Endothelial cell (in vitro differentiated cells): ENCODE measurements at places on chromosomes 1 and 21. TPM values are rescaled to one million over a fixed set of nuclear protein-coding genes. Genes with fewer than 3 reads are reported as not detected.

Gene F5
- total RNA-seq = not detected

Gene NFYC
- total RNA-seq = 49.7 TPM

DNA sequence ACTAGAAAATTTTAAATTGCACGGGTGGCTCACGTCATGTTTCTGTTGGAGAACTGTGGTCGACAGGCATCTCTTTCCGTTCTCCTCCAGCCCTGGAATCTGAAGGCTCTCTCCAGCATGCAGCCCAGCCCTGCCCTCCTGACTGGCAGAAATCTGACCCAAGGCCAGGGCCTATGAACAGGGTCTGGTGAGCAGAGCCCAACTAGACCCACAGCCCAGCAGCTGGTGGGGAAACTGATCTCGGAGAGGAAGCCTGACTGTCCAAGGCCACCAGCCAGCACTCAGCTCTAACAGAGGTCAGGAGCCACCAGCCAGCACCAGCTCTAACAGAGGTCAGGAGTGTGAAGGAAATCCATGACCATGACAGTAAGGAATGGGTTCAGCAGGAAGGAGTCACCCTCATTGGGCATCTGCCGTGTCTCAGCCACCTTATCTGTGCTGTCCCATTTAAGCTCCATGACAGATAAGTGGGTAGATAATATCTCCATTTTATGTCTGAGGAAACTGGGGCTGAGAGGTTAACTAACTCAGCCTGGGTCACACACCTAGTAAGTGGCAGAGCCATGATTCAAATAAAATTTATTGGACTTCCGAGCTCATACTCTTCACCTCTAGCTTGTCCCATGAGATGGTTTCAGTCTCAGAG lies 20.2 kb upstream of the PKP1 start:
- H3K27me3 ChIP-seq = peaks cover 4% of the 10 kb centered on the region
- peaks cover 2% of the 10 kb centered on the region for H3K4me1 ChIP-seq
- peaks cover 4% of the 10 kb centered on the region for H3K36me3 ChIP-seq
- DNase-seq = no peak

GRCh38 chr1:53375440-53375839 lies 47.6 kb upstream of the LRP8 start:
- H3K27ac ChIP-seq = no peak overlapping the region
- peaks cover 22% of the 10 kb centered on the region for H3K4me1 ChIP-seq
- H3K4me3 ChIP-seq = no peak overlapping the region
- H3K36me3 ChIP-seq = no peaks in the 10 kb centered on the region
- H3K27me3 ChIP-seq = no peaks in the 10 kb centered on the region
- no peak for DNase-seq

- DNase-seq = no peak
- no peak overlapping the region for H3K4me3 ChIP-seq
- no peaks in the 10 kb centered on the region for H3K36me3 ChIP-seq
- no peaks in the 10 kb centered on the region for H3K4me1 ChIP-seq
- H3K27ac ChIP-seq = no peak overlapping the region
Observed at GRCh38 chr1:218570456-218570855, 225.3 kb downstream of the TGFB2 start.

DNA sequence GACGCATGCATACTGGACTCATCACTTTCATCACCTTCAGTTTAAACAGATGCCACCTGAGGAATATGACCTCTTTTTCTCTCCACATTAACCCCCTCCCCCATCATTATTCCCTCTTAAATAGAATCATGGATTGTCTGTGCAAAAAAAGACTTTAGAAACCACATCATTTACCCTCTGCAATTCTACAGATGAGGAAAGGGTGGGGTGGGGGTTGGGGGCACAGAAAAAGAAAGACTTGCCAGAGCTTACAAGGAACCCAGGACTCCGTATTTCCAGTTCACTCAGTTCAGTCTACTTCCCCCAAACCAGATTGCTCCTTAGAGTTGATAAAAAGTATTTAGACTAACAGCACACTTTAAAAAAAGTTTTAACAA lies 26.2 kb upstream of the NFIA start:
- H3K4me1 ChIP-seq = peaks cover 40% of the 10 kb centered on the region
- H3K27ac ChIP-seq = no peak overlapping the region
- peak overlapping the region; percentile 94 for H3K4me3 ChIP-seq
- no peak for DNase-seq
- H3K27me3 ChIP-seq = peaks cover 13% of the 10 kb centered on the region

Gene VHLL
- not detected for total RNA-seq

Gene OR2AK2
- not detected for total RNA-seq

DNA sequence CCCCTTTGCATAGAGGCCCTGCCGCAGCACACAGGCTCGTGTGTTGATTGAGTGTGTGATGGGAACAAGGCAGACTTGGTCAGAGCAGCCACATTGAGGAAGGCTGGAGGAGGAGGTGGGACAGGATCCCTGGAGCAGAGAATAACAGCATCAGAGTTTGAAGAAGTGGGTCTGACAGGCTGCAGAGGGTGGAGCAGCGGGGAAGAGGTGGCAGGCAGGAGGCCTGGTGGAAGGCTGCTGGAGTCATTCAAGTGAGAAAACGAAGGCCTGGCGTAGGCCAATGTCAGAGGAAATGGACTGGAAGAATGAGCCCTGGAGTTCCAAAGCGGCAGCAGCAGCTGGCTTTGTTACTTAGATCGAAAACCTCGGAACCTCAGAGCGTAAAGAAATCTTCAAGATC lies 115.0 kb upstream of the GRIK3 start:
- no peak overlapping the region for H3K4me3 ChIP-seq
- peaks cover 5% of the 10 kb centered on the region for H3K27me3 ChIP-seq
- no peak for DNase-seq

- peaks cover 19% of the 10 kb centered on the region for H3K4me1 ChIP-seq
- H3K27ac ChIP-seq = no peak overlapping the region
- peaks cover 13% of the 10 kb centered on the region for H3K36me3 ChIP-seq
- no peak overlapping the region for H3K4me3 ChIP-seq
- DNase-seq = no peak
- H3K27me3 ChIP-seq = no peaks in the 10 kb centered on the region
Observed at GRCh38 chr1:239617731-239618130, 231.4 kb downstream of the CHRM3 start.

DNA sequence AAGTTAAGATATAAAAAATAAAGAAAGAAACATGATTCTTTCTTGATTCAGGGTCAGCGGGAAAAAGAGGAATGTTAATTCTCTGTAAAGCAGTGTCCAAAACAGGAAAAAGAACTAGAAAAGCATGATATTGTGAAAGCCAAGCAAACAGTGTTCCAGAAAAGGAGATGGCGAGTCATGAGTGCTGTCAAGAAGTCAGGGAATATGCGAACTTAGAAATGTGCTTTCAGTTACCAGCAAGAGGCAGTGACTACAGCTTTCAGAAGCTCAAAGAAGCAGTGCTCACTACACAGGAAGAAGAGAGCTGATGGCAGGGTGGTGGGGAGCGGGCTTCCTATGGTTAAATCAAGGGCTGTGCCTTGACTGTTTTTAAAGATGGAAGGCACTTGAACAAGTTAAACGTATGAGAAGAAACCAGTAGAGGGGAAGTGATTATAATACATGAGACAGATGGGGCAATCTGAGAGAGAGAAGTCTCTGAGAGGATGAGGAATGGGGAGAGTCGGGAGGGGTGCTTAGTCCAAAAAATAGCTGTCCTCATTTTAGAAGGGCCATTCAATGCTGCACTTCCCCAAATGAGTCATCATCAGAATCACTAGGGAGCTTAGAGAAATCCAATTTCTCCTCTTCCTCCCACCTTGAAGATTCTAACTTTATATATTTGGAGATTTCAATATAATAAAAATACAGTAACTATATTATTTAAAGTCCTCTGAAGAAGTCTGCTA lies 90.4 kb downstream of the KCNK1 start:
- no peaks in the 10 kb centered on the region for H3K27me3 ChIP-seq
- DNase-seq = no peak
- H3K36me3 ChIP-seq = no peaks in the 10 kb centered on the region
- H3K4me3 ChIP-seq = no peak overlapping the region
- no peak overlapping the region for H3K27ac ChIP-seq

Gene FAM163A
- total RNA-seq = not detected

DNA sequence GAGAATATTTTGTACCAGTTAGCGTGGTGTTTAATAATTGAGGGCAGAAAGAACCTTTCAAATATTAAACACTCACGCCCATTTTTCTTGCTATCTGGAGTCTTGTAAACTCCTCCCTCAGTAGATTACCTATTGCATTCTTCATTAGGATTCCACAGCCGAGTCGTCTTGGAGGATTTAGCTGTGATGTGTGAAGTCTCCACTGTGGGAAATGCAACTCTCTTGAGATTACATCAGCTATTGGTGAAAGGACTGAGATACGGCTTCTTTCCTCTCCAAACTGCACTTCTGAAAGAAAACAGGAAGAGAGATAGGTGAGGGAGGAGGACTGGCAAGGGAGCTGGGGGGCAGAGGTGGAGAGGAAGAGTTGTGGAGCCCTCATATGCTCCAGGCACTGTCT lies 36.1 kb downstream of the ACTA1 start:
- no peak for DNase-seq
- H3K4me3 ChIP-seq = no peak overlapping the region
- peaks cover 19% of the 10 kb centered on the region for H3K4me1 ChIP-seq
- peaks cover 5% of the 10 kb centered on the region for H3K27me3 ChIP-seq

DNA sequence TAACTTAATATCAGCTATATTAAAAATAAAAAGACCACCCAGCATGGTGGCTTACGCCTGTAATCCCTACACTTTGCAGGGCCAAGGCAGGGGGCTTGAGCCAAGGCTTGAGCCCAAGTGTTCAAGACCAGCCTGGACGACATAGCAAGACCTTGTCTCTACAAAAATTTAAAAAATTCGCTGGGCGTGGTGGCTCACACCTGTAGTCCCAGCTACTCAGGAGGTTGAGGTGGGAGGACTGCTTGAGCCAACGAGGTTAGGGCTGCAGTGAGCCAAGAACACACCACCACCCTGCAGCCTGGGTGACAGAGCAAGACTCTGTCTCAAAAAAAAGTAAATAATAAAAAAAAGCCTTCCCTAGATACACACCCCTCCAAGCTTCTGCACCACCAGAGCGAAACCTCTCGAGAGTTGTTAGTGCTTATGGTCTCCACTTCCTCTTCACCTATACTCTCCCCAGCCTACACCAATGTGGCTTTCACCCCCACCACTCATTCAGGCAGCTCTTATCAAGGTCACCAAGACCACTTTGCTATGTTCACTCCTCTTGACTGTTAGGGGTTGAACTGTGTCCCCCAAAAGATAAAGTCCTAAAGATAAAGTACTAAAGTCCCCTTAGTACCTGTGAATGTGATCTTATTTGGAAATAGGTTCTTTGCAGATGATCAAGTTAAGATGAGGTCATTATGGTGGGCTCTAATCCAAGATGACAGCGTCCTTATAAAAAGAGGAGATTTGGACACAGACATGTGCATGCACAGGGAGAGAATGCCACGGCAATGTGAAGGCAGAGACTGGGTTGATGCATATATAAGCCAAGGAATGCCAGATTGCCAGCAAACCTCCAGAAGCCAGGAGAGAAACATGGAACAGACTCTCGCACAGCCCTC lies 6.8 kb upstream of the PPP1R15B start:
- peak overlapping the region; percentile 72 for H3K27ac ChIP-seq
- H3K36me3 ChIP-seq = peaks cover 52% of the 10 kb centered on the region
- H3K4me1 ChIP-seq = peaks cover 19% of the 10 kb centered on the region
- peak overlapping the region; percentile 35 for H3K4me3 ChIP-seq
- peaks cover 19% of the 10 kb centered on the region for H3K27me3 ChIP-seq

- H3K27me3 ChIP-seq = peaks cover 2% of the 10 kb centered on the region
- no peaks in the 10 kb centered on the region for H3K36me3 ChIP-seq
- H3K4me1 ChIP-seq = peaks cover 2% of the 10 kb centered on the region
- DNase-seq = no peak
Observed at GRCh38 chr1:62428351-62428750, 8.5 kb upstream of the USP1 start.
